Neural crest cell (in vitro differentiated cells): ENCODE measurements at places on chromosomes 7 and 10. TPM values are rescaled to one million over a fixed set of nuclear protein-coding genes. Genes with fewer than 3 reads are reported as not detected.

EBLN1 gene
- not detected in 2 replicates for total RNA-seq

SP8 gene
- 33.7 and 34.1 TPM in 2 replicates for total RNA-seq

AGBL3 gene
- total RNA-seq = 3.5 and 5.5 TPM in 2 replicates

HECW1 gene
- total RNA-seq = 2.8 and 3.6 TPM in 2 replicates

UNCX gene
- 2.4 and 2.7 TPM in 2 replicates for total RNA-seq
